MV-4-11 (cell line): ENCODE measurements at places on chromosomes 12 and 14.

DNA sequence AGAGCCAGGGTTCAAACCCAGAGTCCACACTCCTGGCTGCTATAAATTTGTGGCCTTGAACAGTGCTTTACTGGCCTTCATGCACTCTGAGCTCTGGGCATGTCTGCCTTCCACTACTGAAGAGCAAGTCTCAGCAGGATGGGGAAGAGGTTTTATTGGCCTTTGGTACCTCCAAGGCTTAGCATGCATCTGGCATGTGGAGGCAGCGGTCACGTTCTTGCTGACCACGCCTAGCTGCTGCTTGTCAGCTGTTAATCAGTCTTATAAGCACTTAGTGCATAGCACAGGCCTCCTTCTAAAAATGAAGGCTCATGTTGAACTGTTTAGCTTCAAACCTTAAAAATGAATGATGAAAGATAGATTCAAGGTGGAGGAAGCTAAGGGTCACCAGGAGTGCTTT lies 177.5 kb downstream of the PELI2 start:
- DNase-seq = no peak

- DNase-seq = no peak
Measured at GRCh38 chr14:43184540-43184939, 1322.5 kb downstream of the FSCB start.

- peak; percentile 47 for DNase-seq
Measured at GRCh38 chr12:49636979-49637755, 13.8 kb downstream of the PRPF40B start.

DNA sequence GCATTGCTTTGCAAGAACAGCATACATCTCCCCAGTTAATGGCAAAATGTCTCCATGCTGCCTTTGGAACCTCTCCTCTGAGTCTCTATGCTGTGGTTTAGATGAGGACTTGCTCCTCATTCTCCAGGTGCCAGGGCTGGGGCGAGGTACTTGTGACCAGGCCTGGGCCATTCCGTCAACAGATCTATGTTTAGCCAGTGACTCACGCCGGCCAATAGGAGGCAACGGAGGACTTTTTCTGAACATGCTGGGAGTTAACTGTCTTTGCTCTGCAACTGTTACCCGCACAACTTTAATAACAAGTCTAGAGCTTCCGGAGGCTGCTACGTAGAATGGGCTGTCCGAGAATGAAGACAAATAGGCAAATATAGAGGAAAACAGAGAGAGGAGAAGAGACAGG lies 214.2 kb downstream of the GLT1D1 start:
- no peak for DNase-seq

DNA sequence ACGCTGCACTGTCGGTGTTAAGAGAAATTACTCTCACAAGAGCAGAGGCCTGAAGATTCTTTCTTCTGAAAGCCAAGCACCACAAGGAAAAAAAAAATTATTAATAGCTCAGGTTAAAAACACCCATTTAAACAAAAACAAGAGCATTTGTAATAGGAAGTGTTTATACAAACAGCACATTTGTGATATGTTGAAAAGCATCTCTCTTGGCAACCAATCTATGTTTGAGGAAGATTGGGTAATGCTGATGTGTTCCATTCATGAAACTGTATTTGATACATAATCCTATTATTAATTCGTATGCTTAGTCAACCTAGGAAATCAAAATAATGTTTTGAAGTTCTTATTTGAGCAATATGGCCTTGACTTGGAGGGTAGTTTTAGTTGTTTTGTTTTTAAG lies 36.5 kb downstream of the SSPN start:
- DNase-seq = no peak

DNA sequence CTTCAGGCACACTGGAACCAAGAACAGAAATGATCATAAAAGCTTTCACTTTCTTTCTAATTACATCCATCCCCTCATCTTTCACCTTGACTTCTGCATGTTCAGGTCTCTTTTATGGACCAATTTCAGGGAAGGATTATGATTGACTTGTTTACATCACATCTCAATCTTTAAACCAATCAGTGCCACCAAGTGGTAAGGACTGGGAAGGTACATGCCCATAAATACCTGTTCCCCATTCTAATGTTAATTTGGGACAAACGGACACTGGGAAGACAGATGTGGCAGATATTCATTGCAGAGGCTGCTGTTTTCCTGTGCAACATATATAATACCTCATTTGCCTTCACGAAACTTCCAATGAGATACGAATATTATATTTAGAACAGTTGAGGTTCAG lies 978.1 kb downstream of the GALC start:
- DNase-seq = no peak

GRCh38 chr14:90303473-90303872 lies 28.3 kb downstream of the NRDE2 start:
- no peak for DNase-seq

DNA sequence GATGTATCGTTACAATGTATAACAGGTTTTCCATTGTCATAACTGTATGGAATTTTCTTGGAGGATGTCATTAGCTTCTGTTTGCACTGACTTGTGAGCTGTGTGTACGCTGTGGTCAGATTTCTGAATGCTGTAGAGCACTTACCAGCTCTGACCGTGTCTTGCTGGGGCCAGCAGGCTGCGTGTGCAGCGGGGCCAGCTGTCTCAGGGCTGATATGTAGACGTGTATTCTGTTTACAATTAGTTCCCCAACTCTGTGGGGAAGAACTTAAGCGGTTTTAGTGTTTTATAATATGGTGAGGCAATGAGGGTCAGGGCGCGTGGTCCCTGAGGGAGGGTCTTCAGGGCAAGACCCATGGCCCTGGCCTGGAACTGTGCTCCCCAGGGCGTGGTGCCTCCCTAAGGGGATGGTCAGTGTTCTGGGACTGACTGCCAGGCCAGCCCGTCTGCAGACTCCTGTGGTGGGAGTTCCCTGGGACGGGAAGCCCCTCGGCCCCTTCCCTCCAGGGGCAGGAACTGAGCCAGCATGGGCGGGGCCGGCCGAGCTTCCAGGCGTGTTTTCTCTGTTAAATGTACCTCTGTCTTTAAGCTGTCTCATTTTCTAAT lies 18.7 kb downstream of the XRCC3 start:
- DNase-seq = no peak

- no peak for DNase-seq
Measured at GRCh38 chr14:89214221-89214965, 202.6 kb downstream of the FOXN3 start.

DNA sequence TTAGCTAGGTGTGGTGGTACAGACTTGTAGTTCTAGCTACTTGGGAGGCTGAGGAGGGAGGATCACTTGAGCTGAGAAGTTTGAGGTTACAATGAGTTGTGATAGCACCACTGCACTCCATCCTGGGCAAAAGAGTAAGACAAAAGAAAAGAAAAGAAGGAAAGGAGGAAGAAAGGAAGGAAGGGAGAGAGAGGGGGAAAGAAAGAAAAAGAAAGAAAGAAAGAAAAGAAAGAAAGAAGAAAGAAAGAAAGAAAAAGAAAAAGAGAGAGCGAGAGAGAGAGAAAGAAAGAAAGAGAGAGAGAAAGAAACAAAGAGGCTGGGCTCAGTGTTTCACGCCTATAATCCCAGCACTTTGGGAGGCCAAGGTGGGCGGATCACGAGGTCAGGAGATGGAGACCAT lies 10.3 kb upstream of the GNPTAB start:
- no peak for DNase-seq

DNA sequence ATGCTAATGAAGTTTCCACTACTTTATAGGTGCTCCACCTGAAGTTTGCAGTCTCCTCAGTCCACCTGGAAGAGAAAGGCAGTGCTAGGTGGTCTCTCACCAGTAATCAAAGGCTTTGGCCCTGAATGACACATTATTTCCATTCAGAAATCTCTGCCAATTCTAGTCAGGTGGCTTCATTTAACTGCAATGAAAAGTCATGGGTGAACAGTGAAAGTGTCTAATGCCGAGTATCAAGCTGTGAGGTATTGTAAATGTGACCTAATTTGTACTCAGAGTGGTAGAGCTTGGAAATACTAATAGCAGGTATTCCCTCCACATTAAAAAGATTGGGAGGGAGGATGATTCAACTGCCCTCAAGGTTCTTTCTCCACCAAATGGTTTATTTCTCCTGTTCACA lies 220.9 kb upstream of the LRFN5 start:
- no peak for DNase-seq

DNA sequence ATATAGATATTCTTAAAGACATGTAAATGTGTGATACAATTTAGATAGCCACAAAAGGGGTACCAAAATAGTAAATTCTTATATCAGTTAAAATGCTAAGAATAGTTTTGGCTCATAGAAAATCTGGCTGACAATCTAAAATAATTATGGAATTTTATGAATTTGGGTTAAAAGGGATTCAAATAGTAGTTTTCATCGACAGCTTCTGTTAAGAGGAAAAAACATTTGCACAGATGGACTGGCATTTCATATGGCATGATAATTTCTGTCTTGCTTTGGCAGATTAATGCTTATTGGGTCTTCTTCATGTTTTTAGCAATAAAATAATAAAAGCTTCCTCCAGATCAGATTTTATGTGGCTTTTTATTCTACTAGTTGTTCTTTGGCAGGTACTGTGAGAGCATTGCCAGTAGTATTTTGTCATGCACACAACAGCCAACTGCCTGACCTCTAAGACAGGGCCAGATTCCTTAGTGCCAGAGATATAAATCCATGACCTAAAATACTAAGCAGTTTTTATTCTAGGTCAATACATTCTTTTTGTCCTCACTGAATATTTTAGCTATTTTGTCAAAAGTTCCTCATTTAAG lies 9.1 kb downstream of the ABCD2 start:
- no peak for DNase-seq

DNA sequence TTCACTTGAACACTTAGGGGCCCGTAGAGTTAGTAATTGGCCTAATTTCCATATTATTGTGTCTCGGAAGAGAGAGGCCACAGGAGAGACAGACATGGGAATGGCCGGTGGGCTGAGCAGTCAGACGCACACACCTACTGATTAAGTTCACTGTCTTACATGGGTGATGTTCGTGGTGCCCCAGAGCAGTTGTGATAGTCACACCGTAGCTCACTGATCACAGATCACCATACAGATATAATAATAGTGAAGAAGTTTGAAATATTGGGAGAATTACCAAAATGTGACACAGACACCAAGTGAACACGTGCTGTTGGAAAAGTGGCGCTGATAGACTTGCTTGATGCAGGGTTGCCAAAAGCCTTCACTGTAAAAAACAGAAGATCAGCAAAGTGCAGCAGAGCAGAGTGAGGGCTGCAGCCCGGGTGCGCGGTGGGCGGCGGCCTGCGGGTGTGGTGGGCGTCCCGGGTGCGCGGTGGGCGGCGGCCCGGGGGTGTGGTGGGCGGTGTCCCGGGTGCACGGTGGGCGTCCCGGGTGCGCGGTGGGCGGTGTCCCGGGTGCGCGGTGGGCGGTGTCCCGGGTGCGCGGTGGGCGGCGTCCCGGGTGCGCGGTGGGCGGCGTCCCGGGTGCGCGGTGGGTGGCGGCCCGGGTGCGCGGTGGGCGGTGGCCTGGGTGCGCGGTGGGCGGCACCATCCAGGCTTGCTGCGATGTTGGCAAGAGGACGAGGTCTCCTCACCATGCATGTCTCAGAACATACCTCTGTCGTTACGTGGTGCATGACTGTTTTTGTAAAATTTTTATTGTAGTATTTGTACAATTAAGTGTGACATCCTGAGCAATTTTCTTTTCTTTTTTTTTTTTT lies 34.3 kb upstream of the TEX22 start:
- no peak for DNase-seq

- DNase-seq = no peak
Measured at GRCh38 chr14:92462568-92462967, 51.0 kb upstream of the RIN3 start.

DNA sequence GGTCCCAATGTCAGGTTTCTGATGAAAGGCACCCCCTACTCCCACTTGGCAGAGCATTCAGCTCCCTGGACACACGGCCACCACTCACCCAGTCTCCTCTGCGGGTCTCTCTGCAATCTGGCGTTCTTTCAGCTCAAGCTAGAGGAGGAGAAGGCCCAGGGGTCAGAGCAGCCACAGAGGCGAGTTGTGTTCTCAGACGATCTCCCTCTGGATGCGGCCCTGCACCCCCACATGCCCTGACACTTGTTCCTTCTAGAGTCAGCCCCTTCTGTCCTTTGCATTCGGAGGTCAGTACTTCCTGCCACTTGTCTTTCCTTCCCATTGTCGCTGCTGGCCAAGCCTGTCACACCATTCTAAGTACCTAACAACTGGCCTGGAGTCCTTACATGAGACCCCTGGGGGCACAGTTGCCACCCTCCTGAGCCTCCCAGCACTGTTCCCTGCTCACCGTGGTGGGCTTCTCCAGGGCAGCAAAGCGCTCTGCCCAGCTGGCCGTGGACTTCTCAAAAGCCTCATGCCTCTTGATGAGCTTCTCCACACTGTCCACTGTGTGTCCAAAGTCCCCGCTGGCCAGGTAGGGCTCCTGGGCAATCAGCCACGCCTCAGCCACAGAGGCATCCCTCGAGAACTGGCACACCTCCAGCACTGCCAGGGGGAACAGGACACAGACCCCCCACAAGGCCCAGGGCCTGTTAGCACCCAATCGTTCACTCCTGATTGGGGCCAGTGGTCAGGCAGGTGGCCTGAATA lies 63.2 kb downstream of the PLEKHG3 start:
- DNase-seq = no peak

GRCh38 chr12:48925304-48926011 lies at the start of gene FKBP11:
Gene FKBP11 (minus strand): TSS chr12:48925492. CDS start chr12:48925428, 64 bp downstream.
- DNase-seq = no peak

- no peak for DNase-seq
Measured at GRCh38 chr12:112904571-112904970, 2.2 kb upstream of the OAS1 start.

DNA sequence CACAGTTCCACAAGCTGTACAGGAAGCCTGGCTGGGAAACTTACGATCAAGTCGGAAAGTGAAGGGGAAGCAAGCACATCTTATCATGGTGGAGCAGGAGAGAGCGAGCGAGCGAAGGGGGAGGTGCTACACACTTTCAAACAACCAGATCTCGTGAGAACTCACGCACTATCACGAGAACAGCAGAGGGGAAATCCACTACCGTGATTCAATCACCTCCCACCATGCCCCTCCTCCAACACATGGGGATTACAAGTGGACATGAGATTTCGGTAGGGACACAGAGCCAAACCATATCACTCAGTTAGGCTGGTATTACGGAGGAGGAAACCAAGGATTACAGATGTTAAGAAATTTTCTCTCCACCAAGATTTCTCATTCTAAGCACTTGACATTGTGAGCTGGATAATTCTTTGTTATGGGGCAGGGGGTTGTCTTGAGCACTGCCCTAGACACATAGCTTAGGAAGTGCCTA lies 262.0 kb upstream of the G2E3 start:
- no peak for DNase-seq

DNA sequence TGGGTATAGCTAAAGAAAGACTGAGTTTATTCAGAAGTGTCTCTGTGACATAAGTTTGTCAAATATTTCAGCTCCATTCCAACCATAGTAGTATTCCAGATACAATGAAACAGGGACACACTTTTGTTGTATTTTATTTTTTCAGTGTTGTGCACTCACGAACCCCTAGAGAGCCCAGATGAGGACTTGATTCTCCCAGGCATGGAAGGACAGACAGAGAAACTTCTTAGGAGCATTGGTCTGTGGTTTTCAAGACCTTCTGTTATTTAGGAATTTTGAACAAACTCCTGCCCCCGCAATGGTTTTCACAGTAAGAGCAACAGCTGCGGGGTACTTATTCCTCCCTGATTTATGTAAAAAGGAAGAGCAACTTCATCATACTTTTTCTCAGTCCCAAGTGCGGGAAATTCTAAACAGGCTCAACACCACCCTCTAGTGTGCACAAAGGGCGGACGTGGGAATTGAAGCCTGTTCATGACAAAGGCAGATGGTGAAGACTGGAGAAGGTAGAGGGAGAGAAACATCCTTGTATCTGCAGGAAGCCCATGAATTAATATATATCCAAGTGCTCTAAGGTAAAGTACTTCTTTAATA lies 147.6 kb downstream of the PAH start:
- DNase-seq = peak; percentile 64
